Neural progenitor cell (in vitro differentiated cells): ENCODE measurements at places on chromosomes 5 and 9.

- H3K4me3 ChIP-seq: no peak overlapping the region
- H3K27me3 ChIP-seq: no peaks in the 10 kb centered on the region
- H3K27ac ChIP-seq: no peak overlapping the region
- DNase-seq: peak; percentile 21
Observed at GRCh38 chr9:38371495-38371894, 21.0 kb upstream of the ALDH1B1 start.

GRCh38 chr5:177412603-177413233 is 3.4 kb upstream of the F12 start:
- no peak for DNase-seq
- no peaks in the 10 kb centered on the region for H3K36me3 ChIP-seq
- no peaks in the 10 kb centered on the region for H3K4me1 ChIP-seq
- no peak overlapping the region for H3K4me3 ChIP-seq
- peaks cover 33% of the 10 kb centered on the region for H3K27me3 ChIP-seq
- no peak overlapping the region for H3K27ac ChIP-seq

GRCh38 chr5:148179234-148179824 is 11.0 kb downstream of the SPINK14 start:
- H3K27me3 ChIP-seq: no peaks in the 10 kb centered on the region
- no peak overlapping the region for H3K27ac ChIP-seq
- no peaks in the 10 kb centered on the region for H3K36me3 ChIP-seq
- peak; percentile 67 for DNase-seq
- H3K4me1 ChIP-seq: peaks cover 12% of the 10 kb centered on the region

DNA sequence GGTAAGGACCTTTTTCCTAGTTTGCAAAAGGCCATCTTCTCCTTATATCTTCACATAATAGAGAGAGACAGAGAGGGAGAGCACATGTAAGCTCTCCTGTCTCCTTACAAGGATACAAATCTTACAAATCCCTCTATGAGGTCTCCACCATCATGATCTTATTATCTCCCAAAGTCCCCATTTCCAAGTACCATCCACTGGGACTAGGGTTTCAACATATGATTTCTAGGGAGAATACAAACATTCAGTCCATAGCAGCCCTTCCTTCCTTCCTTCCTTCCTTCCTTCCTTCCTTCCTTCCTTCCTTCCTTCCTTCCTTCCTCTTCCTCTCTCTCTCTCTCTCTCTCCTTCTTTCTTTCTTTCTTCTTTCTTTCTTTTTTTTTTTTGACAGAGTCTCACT is 1132.9 kb upstream of the WWC1 start:
- H3K27ac ChIP-seq: no peak overlapping the region
- H3K4me3 ChIP-seq: no peak overlapping the region
- no peaks in the 10 kb centered on the region for H3K36me3 ChIP-seq
- H3K27me3 ChIP-seq: no peaks in the 10 kb centered on the region

- H3K4me1 ChIP-seq: no peaks in the 10 kb centered on the region
- no peak overlapping the region for H3K4me3 ChIP-seq
- H3K27ac ChIP-seq: no peak overlapping the region
- DNase-seq: no peak
- H3K27me3 ChIP-seq: no peaks in the 10 kb centered on the region
Observed at GRCh38 chr9:121673576-121673975, 22.1 kb downstream of the DAB2IP start.
